ENCODE measurements at places on chromosomes 13 and 19. TPM values are rescaled to one million over a fixed set of nuclear protein-coding genes. Genes with fewer than 3 reads are reported as not detected.

The BAX gene
- total RNA-seq = 109 TPM

The FCGBP gene
- 65.8 TPM for total RNA-seq

The KLF1 gene
- 0.28 TPM for total RNA-seq

The RNF17 gene
- 0.09 TPM for total RNA-seq

The OR7D2 gene
- total RNA-seq = not detected

The PROZ gene
- not detected for total RNA-seq

The GIPR gene
- 14.9 TPM for total RNA-seq

- peak; percentile 83 for DNase-seq
Measured at GRCh38 chr13:76425935-76426334, 460.3 kb downstream of the KCTD12 start.

DNA sequence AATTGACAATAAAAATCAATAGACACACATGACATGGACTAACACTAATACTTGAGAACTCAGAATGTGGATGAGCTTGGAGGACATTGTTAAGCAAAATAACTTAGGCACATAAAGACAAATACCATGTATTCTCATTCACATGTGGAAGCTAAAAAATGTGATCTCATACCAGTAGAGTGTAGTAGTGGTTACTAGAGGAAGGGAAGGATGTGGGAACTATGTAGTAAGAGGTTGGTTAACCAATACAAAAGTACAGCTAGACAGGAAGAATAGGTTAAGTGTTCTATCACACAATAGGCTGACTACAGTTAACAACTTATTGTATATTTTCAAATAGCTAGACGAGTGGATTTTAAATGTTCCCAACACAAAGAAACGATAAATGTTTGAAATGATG lies 415.8 kb upstream of the KLF12 start:
- DNase-seq = no peak

DNA sequence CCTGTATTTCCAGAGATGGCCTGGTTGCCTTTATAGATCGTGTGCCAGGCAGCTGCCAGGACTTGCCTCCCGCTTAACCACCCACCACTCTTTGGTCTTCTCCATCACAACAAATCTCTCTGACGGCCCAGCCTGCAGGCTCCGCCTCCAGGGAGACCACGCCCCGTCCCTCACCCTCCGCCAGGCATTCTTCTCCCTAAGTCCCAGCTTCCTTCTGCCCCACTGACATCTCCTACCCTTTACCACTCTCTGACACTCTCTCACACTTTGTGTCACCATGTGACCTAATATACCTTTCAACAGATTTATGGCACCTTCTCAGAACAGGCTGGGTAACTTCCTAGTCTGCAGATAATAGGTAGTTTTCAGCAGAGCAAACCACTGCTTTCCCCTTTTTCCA lies 95.1 kb downstream of the CAB39L start:
- no peak for DNase-seq

DNA sequence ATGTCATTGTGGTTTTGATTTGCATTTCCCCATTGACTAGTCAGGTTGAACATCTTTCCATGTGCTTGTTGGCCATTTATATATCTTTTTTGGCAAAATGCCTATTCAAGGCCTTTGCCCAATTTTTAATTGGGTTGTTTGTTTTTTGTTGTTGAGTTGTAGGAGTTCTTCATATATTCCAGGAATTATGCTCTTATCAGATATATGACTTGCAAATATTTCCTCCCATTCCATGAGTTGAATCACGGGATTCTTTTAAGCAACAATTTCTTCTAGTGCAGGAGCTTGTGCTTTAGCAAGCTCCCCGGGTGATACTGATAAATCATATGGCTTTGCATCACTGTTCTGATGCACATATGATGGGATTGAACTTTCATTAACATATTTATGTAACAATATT lies 47.0 kb upstream of the FLT1 start:
- no peak for DNase-seq

GRCh38 chr13:106373989-106374572 lies 161.4 kb downstream of the EFNB2 start:
- peak; percentile 73 for DNase-seq

- peak; percentile 19 for DNase-seq
Measured at GRCh38 chr13:31982540-31982939, 49.0 kb upstream of the FRY start.

- no peak for DNase-seq
Measured at GRCh38 chr13:106391271-106391670, 144.2 kb downstream of the EFNB2 start.

DNA sequence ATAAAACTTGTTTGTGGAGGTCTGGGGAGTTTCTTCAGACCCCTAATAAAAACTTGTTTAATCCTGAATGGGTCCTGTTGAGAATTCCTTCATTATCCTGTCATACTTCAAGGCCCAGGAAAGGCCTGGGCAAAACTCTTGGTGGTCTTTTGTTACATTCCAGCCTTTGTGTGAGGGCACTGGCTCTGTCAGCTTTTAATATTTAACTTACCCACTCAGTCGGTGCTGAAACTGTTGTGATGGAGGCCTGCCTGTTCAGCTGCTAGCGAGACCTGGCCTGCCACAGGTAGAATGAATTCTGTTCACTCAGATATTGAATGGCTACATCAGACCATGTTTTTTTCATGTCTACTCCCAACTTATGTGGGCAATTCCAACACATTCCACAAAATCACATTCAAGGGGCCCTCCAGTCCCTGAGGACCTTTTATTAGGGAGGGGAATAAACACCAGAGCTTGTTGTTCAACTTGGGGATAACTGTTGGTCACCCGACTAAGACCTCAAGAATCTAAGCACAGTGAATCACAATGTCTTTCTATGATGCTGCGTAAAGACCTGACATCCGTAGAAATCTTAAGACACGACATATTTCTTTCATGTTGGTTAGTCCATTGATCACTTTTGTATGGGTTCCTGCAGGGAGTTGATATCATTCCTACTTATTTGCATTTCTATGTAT lies 12.5 kb downstream of the NLRP8 start:
- DNase-seq = no peak

- DNase-seq = no peak
Measured at GRCh38 chr19:3512562-3513228, 6.6 kb downstream of the FZR1 start.

DNA sequence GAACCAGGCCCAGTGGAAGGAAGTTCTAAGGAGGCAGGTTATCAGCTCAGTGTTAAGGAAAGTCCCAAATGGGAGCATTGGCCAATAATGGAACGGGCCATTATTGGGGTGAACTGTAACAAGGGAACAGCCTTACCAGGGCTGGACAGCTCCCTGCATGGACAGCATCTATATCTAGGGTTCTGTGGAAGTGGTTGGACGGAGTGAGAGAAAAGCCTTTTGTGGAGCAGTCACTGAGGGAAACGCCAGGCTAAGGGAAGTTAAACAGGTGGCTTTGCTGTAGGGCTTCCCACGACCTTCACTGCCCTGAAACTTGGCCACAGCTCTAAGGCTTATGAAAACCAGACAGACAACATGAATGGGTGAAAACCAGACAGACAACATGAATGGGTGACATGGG lies 17.0 kb downstream of the POU2F2 start:
- no peak for DNase-seq

DNA sequence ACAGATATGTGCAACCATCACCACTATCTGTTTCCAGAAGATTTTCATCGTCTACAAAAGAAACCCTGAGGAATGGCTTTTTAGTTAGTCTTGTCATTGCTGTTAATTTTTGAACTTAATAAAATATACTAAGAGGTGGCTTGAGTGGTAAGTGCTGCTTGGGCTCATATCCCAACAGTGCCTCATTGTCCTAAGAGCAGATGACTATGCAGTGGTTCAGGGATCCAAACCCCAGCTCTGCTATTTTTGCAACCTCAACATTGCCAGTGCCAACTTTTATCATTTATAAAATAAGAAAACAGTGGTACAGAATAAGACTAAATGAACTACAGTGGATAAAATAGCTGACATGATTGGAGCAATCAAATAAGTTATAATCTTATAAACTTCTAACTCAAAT lies 123.2 kb upstream of the SLC7A1 start:
- DNase-seq = no peak

- DNase-seq = peak; percentile 61
Measured at GRCh38 chr13:50580684-50581305, 262.7 kb downstream of the DLEU7 start.

DNA sequence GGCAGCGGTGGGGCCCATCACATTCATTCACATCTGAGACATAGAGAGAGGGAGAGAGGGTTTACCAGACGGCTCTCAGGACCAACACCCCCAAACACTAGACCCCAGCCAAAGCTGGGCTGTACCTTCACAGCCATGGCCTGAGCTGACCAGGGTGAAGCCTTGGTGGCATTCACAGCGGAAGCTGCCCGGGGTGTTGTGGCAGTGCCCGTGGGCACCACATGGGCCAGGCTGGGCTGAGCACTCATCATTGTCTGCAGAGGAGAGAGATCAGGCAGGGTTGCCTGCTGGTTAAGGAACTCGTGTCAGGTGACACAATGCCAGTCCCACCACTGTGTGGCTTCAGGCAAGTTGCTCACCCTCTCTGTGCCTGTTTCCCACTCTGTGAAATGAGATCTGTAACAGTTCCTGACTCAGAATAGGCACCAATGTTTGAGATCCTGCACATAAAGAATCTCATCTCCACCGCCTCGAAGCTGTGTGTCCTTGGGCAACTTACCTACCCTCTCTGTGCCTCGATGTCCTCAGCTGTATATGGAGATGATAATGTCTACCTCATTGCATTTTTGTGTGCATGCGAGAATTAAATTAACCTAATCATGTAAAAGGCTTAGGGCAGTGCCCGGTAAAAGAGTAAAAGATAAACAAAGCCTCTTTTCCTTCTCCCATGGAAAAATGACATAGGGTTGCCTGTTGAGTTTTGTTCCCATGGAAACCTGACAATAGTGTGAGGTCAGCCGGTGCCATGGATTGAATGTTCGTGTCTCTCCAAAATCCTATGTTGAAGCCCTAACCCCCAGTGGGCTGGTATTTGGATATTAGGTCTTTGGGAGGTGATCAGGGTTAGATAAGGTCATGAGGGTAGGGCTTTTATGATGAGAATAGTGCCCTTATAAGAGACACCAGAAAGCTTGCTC lies 22.9 kb downstream of the CCL25 start:
- DNase-seq = peak; percentile 26

DNA sequence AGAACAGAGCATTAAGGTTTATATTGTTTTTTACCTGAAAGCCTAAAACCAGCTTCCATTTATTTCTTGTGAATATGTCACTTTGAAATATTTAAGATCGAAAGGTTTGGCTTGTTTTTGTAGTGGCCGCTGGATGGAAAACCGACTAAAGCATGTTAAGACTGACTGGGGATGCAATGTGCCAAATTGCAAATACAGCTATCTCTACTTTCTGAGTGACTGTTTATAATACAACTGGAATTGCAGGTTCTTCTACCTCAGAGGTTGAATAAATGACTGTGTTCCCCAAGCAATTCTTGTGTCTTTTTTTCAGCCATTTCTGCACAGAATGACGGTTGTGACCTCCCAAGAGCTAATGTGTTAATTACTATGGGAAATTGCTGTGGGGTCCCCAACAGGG lies 50.0 kb upstream of the TMTC4 start:
- DNase-seq = no peak
